ENCODE measurements at places on chromosomes 13 and 19. TPM values are rescaled to one million over a fixed set of nuclear protein-coding genes. Genes with fewer than 3 reads are reported as not detected.

- DNase-seq = peak; percentile 56
Observed at GRCh38 chr19:15320116-15320515, 12.2 kb downstream of the BRD4 start.

DNA sequence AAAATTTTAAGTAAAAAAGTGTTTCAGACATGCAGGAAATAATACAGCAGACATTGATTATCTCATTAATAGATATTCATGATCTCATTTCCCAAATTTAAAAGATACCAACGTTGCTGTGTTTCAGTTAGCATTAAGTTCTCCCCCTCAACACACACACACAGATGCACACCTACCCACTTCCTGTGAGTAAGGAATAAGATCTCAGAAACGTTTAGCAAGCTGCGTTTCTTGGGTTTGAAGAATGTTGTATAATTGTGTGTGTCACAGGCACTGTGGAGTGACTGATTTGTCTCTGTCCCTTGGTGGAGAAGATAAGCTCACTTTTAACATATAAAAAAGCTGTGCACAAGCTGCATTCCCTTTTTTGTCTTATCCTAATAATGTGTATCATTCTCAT is 196.8 kb downstream of the PDS5B start:
- DNase-seq = peak; percentile 55

KLK4 gene
- total RNA-seq = not detected

GRCh38 chr13:41835871-41836270 is 125.0 kb downstream of the VWA8 start:
- no peak for DNase-seq

ITGBL1 gene
- total RNA-seq = 163 TPM

CASP14 gene
- not detected for total RNA-seq

DNA sequence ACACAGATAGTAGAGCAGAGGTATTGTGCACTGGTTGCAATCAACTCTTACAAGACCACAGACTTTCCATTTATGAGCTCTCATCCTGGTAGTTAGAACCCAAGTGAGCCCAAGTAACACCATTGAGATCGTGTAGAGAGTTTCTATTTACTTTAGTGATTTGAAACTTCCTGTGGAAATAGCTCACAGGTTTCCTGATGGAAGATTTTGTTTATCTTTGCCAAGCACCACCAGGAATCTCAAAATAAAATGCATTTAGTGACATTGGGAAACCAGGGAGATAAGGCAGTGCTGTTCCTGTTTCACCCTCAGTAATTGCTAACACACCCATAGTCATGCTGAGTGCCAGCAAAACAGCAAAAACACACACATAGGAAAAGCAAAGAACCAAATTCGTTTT is 102.5 kb downstream of the FLT1 start:
- DNase-seq = no peak

RAB20 gene
- 8.1 TPM for total RNA-seq

- no peak for DNase-seq
Observed at GRCh38 chr19:38395381-38396114, 7.1 kb downstream of the SPRED3 start.

GRCh38 chr13:47455626-47456025 is 545.4 kb downstream of the SUCLA2 start:
- peak; percentile 64 for DNase-seq

GRCh38 chr19:6249296-6249695 is 30.5 kb downstream of the MLLT1 start:
- no peak for DNase-seq

DNA sequence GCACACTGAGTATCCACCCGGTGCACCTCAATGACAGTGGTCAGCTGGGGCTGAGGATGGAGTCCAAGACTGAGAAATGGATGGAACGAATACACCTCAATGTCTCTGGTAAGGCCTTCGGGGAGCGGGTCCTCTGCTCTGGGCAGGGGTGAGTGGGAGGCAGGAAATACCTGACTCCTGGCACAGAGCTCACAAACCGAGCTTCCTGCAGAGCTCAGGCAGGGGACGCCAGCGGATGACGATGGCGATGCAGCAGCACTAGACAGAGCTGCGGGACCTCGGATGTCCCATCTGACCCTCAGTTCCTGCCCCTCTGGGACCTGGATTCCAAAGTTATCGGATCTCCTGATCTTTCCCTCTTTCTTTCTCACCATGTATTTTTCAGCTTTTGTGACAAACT is 3.8 kb downstream of the CD22 start:
- no peak for DNase-seq

- no peak for DNase-seq
Observed at GRCh38 chr19:40889366-40889765, 7.3 kb upstream of the CYP2A7 start.
